ENCODE measurements at places on chromosomes 2 and 18. TPM values are rescaled to one million over a fixed set of nuclear protein-coding genes. Genes with fewer than 3 reads are reported as not detected.

Gene CDH7
- total RNA-seq, result not detected

DNA sequence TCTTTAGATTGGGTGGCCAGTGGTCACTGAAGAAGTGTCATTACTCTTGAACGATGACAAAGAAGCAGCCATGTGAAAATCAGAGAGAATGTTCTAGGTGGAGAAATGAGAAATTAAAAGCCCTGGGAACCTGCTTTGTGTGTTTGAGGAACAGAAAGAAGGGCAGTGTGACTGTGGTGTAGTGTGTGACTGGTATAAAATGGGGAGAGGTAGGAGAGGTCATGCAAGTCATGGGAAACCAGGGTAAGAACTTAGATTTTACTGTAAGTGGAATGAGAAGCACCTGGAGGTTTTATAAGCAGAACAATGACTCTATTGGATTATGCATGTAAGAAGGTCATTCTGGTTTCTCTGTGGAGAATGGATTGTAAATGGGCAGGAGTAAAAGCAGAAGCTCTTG, 12.2 kb downstream of the ICOS start:
- DNase-seq, result no peak
- H3K36me3 ChIP-seq, result no peaks in the 10 kb centered on the region
- H3K27me3 ChIP-seq, result no peaks in the 10 kb centered on the region
- H3K4me3 ChIP-seq, result no peak overlapping the region
- H3K27ac ChIP-seq, result no peak overlapping the region

GRCh38 chr2:51650769-51651168, 618.8 kb upstream of the NRXN1 start:
- no peak overlapping the region for H3K27ac ChIP-seq
- no peaks in the 10 kb centered on the region for H3K27me3 ChIP-seq
- H3K4me3 ChIP-seq, result no peak overlapping the region

DNA sequence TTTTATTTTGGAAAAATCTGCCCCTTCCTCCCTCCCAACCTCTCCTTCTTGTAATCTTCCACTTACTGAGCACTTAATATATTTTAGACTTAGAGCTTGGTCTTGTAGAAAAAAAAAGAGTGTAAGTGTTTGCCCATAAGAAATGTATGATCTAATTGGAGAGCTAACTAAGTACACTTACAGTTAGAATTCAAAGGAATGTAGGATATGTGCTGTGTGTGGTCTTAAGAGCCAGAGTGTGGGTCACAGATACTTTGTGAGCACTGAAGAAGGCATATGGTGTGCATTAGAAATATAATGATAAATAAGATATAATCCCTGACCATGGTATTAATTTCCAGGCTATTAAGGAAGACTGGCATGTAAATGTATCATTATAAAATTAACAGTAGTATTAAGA, 91.8 kb upstream of the ZNF521 start:
- H3K27ac ChIP-seq, result no peak overlapping the region
- H3K4me3 ChIP-seq, result no peak overlapping the region
- no peaks in the 10 kb centered on the region for H3K27me3 ChIP-seq
- no peaks in the 10 kb centered on the region for H3K4me1 ChIP-seq
- no peak for DNase-seq

- H3K4me3 ChIP-seq, result no peak overlapping the region
- H3K27me3 ChIP-seq, result no peaks in the 10 kb centered on the region
- no peaks in the 10 kb centered on the region for H3K4me1 ChIP-seq
These were observed 104.9 kb downstream of the MBD2 start for GRCh38 chr18:54119524-54120019.

Gene AFF3
- total RNA-seq, result 9.6 TPM

DNA sequence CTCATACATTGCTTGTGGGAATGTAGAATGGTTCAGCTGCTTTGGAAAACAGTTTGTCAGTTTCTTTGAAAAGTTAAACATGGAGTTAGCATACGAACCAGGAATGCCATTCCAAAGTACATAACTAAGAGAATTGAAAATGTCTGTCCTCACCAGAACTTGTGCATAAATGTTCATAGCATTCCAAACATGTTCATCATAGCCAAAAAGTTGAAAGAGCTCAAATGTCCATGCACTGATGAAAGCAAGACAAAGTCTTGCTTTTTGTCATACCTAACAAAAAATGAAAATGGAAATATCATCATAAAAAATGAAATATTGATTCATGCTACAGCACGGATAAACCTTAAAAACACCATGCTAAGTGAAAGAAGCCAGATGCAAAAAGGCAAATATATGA, 408.8 kb upstream of the UBE2E3 start:
- no peak overlapping the region for H3K27ac ChIP-seq
- H3K4me3 ChIP-seq, result no peak overlapping the region
- DNase-seq, result no peak
- H3K36me3 ChIP-seq, result no peaks in the 10 kb centered on the region
- no peaks in the 10 kb centered on the region for H3K27me3 ChIP-seq

DNA sequence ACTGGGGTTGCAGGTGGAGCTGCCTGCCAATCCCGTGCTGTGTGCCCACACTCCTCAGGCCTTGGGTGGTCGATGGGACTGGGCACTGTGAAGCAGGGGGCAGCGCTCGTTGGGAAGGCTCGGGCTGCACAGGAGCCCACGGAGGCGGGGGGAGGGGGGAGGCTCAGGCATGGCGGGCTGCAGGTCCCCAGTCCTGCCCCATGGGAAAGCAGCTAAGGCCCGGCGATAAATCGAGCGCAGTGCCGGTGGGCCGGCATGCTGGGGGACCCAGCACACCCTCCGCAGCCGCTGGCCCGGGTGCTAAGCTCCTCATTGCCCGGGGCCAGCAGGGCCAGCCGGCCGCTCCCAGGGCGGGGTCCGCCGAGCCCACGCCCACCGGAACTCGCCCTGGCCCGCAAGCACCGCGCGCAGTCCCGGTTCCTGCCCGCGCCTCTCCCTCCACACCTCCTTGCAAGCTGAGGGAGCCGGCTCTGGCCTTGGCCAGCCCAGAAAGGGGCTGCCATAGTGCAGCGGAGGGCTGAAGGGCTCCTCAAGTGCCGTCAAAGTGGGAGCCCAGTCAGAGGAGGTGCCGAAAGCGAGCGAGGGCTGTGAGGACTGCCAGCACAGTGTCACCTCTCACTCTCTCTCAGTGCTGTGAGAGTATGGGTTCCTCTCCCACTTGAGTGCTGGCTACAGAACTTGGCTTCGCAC, 1210.6 kb upstream of the NXPH2 start:
- H3K27ac ChIP-seq, result no peak overlapping the region
- DNase-seq, result no peak
- H3K27me3 ChIP-seq, result no peaks in the 10 kb centered on the region
- H3K4me1 ChIP-seq, result no peaks in the 10 kb centered on the region

DNA sequence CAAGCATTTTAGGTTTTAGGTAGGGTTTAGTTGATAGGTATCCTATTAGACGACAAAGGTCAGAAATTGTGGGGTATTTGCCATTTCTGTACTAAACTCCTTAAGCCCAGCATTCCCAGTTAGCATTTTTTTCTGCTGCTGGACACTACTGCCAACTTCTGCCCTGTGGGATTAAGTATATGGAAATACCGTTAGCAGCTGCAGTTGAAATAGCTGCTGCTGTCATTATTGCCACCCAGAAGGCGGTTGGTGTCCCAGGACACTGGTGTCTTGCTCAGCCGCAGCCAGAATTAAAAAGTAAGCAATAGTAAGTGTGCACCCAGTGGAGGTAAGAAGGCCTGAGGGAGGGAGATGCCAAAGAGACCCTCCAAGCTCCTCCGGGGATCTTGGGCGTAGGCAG, 1.9 kb upstream of the UXS1 start:
- H3K4me3 ChIP-seq, result no peak overlapping the region
- H3K27me3 ChIP-seq, result no peaks in the 10 kb centered on the region
- H3K4me1 ChIP-seq, result peaks cover 17% of the 10 kb centered on the region
- no peak overlapping the region for H3K27ac ChIP-seq

Gene DTNA
- 0.33 TPM for total RNA-seq

- no peaks in the 10 kb centered on the region for H3K36me3 ChIP-seq
- H3K27ac ChIP-seq, result no peak overlapping the region
- H3K4me3 ChIP-seq, result no peak overlapping the region
- no peak for DNase-seq
These were observed 1092.3 kb upstream of the NXPH2 start for GRCh38 chr2:139872503-139872902.

DNA sequence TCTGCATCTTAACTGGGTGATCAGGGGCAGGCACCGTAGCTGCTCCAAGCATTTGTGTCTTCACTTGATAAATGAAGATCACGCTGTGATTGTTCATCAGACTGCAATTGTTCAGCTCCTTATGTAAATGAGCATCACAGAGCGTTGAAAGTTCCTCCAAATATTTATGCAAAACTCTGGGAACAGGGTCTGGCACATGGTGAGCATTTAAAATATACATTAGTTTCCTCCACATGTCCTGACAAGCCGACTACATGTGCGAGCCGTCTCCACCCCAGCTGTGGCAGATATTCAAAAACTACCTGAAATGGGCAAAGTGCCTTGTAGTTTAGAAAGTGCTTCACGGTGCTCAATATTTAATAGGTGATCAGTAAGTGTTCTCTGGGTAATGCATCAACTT, 175.1 kb upstream of the ID2 start:
- H3K4me3 ChIP-seq, result no peak overlapping the region
- DNase-seq, result no peak
- no peak overlapping the region for H3K27ac ChIP-seq

Gene SH3BP4
- 0.39 TPM for total RNA-seq

- H3K27ac ChIP-seq, result no peak overlapping the region
- H3K4me1 ChIP-seq, result no peaks in the 10 kb centered on the region
- no peaks in the 10 kb centered on the region for H3K27me3 ChIP-seq
- H3K4me3 ChIP-seq, result no peak overlapping the region
These were observed 52.8 kb downstream of the EIF2AK3 start for GRCh38 chr2:88574445-88574844.

DNA sequence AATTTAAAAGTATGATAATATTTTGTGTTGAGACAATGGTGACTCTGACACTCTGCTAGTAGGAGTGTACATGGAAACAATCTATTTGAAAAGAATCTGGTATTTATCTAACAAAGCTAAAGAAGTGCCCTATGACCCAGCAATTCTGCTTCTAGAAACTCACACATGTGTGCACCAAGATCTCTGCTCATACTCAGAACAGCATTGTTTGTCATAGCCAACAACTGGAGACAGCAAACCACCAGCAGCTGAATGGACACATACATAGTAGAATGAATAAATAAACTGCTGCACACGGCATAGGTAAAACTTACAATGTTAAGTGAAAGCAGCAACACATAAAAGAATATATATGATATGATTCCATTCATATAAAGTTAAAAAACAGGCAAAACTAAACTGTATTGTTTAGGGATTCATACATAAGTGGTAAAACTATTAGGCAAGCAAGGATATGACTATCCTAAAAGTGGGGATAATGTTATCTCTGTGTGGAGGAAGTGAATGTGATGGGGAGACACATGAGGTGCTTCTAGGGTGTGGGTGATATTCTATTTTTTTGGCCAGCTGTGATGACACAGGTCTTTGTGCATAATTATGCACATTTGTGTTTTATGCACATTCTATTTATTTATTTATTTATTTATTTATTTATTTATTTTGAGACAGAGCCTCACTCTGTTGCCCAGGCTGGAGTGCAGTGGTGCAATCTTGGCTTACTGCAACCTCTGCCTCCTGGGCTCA, 71.1 kb downstream of the RFTN2 start:
- H3K36me3 ChIP-seq, result no peaks in the 10 kb centered on the region
- no peak for DNase-seq
- no peaks in the 10 kb centered on the region for H3K27me3 ChIP-seq
- no peak overlapping the region for H3K4me3 ChIP-seq
- no peaks in the 10 kb centered on the region for H3K4me1 ChIP-seq
- no peak overlapping the region for H3K27ac ChIP-seq

DNA sequence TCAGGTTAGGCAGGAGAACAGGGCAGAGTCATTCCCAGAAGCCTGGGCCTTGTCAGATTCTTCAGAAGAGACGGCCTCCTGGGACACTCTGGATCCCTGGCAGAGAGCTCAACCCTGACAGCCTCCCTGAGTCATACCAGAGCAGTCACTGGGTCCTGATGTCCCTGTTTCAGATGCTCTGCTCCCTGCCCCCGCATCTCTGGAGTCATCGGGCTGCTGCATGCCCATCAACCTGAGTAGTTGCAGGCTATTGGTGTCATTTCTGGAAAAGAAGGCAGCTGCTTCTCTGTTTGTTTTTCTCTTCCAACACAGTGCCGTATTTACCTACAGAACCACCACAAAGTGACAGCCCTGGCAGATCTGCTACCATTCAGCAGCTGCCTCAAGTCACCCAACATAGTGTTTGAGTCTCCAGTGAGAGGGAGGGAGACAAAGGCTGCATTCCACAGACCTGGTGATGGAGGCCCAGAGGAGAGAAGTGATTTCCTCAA, 145.1 kb downstream of the B3GNT2 start:
- H3K4me3 ChIP-seq, result no peak overlapping the region
- no peak for DNase-seq
- H3K4me1 ChIP-seq, result peaks cover 5% of the 10 kb centered on the region
- H3K36me3 ChIP-seq, result no peaks in the 10 kb centered on the region
- no peak overlapping the region for H3K27ac ChIP-seq

GRCh38 chr2:66957677-66958076, 439.5 kb upstream of the ETAA1 start:
- no peak overlapping the region for H3K4me3 ChIP-seq
- no peaks in the 10 kb centered on the region for H3K36me3 ChIP-seq
- H3K4me1 ChIP-seq, result no peaks in the 10 kb centered on the region
- no peak overlapping the region for H3K27ac ChIP-seq
- no peaks in the 10 kb centered on the region for H3K27me3 ChIP-seq

Gene SERPINB13
- total RNA-seq, result not detected

Gene SERPINB12
- not detected for total RNA-seq

- no peaks in the 10 kb centered on the region for H3K36me3 ChIP-seq
- no peaks in the 10 kb centered on the region for H3K27me3 ChIP-seq
- no peak for DNase-seq
- H3K27ac ChIP-seq, result no peak overlapping the region
These were observed 267.6 kb downstream of the RBM43 start for GRCh38 chr2:150994076-150994475.

Gene ZNF385B
- not detected for total RNA-seq

DNA sequence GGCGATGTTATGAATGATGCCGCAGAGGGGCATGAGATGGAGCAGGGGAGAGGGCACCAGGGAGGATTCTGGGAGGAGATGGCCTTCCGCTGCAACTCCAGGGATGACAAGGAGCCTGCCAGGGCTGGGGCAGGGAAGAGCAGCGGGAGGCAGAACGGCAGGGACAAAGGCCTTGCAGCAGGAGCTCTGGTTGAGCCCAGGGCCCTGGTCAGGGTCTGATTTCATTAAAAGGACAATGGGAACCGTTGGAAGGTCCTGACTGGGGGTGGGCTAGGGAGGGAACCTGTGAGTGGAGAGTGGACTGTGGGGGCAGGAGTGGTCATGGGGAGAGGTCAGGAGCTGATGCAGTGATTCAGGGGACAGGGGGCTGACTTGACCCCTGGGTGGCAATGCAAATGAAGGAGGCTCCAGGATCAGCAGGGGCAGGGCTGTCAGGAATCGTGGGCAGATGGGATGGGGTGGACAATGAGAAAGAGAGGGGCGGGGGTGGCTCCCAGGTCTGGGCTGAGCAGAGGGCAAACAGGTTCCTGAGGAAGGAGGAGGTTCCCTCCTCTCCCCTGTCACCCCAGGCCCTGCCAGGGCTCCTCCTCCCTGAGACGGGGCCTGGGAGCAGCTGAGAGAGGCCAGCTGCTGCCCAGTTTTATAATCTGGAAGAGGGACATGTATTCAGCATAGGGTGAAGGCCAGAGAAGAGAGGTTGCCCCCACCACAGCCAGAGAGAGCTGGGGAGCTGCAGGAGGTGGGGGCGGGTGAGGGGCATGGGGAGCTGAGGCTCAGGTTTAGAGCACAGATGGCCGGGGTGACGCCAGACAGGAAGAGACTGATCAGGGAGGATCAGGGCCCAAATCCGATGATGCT, 7.3 kb upstream of the DUSP2 start:
- peaks cover 50% of the 10 kb centered on the region for H3K4me1 ChIP-seq
- DNase-seq, result no peak
- no peak overlapping the region for H3K27ac ChIP-seq
- no peaks in the 10 kb centered on the region for H3K27me3 ChIP-seq
- H3K36me3 ChIP-seq, result no peaks in the 10 kb centered on the region
- H3K4me3 ChIP-seq, result no peak overlapping the region

Data from natural killer cell (primary cell).